Vagina (tissue), 2 donors: ENCODE measurements at places on chromosomes 16 and 17. TPM values are rescaled to one million over a fixed set of nuclear protein-coding genes. Genes with fewer than 3 reads are reported as not detected.

- H3K36me3 ChIP-seq, result no peaks in the 10 kb centered on the region
- DNase-seq, result no peak
These were observed 21.4 kb downstream of the ZC3H18 start for GRCh38 chr16:88591577-88592021.

GRCh38 chr16:67719778-67720144, 645 bp upstream of the GFOD2 start:
- H3K4me3 ChIP-seq, result peak overlapping the region; percentile 95
- H3K36me3 ChIP-seq, result no peaks in the 10 kb centered on the region
- H3K27ac ChIP-seq, result peak overlapping the region; percentile 85
- peaks cover 27% of the 10 kb centered on the region for H3K4me1 ChIP-seq
- H3K27me3 ChIP-seq, result no peaks in the 10 kb centered on the region

GRCh38 chr17:6698004-6698403, 15.2 kb downstream of the SLC13A5 start:
- DNase-seq, result no peak
- H3K36me3 ChIP-seq, result no peaks in the 10 kb centered on the region
- no peak overlapping the region for H3K27ac ChIP-seq
- H3K27me3 ChIP-seq, result no peaks in the 10 kb centered on the region

- DNase-seq, result no peak
- H3K4me1 ChIP-seq, result peaks cover 66% of the 10 kb centered on the region
- H3K27ac ChIP-seq, result peak overlapping the region; percentile 89
- peaks cover 10% of the 10 kb centered on the region for H3K36me3 ChIP-seq
These were observed 1.1 kb downstream of the SLC12A4 start for GRCh38 chr16:67967183-67967957.

GRCh38 chr16:82603784-82604411, 22.9 kb upstream of the CDH13 start:
- H3K27me3 ChIP-seq, result no peaks in the 10 kb centered on the region
- no peaks in the 10 kb centered on the region for H3K36me3 ChIP-seq
- H3K4me1 ChIP-seq, result no peaks in the 10 kb centered on the region
- no peak for DNase-seq
- no peak overlapping the region for H3K4me3 ChIP-seq
- H3K27ac ChIP-seq, result no peak overlapping the region

GRCh38 chr17:71501711-71502110, 619.1 kb upstream of the SOX9 start:
- H3K27ac ChIP-seq, result no peak overlapping the region
- no peaks in the 10 kb centered on the region for H3K36me3 ChIP-seq
- DNase-seq, result no peak
- H3K4me1 ChIP-seq, result no peaks in the 10 kb centered on the region

DNA sequence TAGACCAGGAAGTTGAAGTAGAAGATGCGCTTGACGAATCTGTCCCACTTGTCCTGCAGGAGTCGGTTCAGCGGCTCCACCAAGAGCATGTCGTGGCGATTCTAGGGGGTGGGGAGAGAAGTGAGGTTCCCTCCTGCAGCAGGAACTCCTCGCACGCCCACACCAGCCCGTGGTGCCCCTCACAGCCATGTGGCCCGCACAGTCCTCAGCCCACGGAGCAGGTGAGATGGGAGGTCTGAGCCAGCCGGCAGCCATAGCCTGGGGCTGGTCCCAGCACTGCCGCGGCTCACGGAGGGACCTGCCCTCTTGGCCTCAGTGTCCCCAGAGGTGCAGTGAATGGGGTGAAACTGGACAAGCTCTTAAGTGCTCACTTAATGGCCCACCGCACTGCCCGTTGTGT, 23.4 kb downstream of the TRPV1 start:
- H3K4me3 ChIP-seq, result no peak overlapping the region
- no peaks in the 10 kb centered on the region for H3K27me3 ChIP-seq
- no peak for DNase-seq
- peaks cover 30% of the 10 kb centered on the region for H3K36me3 ChIP-seq
- no peak overlapping the region for H3K27ac ChIP-seq

GRCh38 chr17:57916925-57917858, 38.0 kb downstream of the CUEDC1 start:
- H3K27me3 ChIP-seq, result no peaks in the 10 kb centered on the region
- DNase-seq, result no peak
- H3K36me3 ChIP-seq, result no peaks in the 10 kb centered on the region
- H3K27ac ChIP-seq, result peak overlapping the region; percentile 26
- peaks cover 86% of the 10 kb centered on the region for H3K4me1 ChIP-seq
- no peak overlapping the region for H3K4me3 ChIP-seq

DNA sequence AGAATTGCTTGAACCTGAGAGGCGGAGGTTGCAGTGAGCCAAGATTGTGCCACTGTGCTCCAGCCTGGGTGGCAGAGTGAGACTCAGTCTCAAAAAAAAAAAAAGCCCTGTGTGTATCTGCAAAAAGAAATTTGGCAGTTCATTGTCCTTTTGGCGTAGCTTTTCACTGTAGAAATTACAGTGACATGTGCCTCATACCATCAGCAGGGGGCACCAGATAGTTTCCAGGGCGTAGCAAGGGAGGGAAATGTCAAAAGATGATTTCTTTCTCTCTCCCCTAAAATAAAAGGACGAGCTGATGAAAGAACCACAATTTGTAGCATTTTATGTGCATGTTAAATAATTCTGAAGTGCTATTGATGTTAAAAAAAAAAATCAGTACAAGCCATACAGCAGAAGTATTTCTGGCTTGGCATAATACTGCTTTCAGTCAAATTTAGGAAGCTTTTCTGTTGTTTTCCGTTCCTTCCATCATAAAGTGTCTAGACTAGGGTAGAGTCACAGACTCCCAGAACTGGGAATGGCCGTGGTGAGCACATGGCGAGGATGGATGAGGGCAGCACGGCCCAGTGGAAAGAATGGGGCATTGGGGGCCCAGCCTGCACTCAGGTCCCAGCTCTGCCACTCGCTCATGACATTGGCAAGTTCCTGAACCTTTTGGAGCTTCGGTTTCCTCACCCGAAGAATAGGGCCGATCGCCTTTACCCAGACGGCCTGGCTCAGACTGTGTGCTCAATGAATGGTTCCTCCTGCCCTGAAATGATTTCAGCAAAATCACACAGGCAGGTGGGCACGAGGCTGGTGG, 59.8 kb upstream of the RPH3AL start:
- no peaks in the 10 kb centered on the region for H3K27me3 ChIP-seq
- H3K4me3 ChIP-seq, result no peak overlapping the region
- H3K27ac ChIP-seq, result no peak overlapping the region

- no peak for DNase-seq
- no peaks in the 10 kb centered on the region for H3K36me3 ChIP-seq
- no peaks in the 10 kb centered on the region for H3K27me3 ChIP-seq
- no peak overlapping the region for H3K4me3 ChIP-seq
- no peak overlapping the region for H3K27ac ChIP-seq
- H3K4me1 ChIP-seq, result no peaks in the 10 kb centered on the region
These were observed 38.4 kb downstream of the SOX9 start for GRCh38 chr17:72158895-72159885.

DNA sequence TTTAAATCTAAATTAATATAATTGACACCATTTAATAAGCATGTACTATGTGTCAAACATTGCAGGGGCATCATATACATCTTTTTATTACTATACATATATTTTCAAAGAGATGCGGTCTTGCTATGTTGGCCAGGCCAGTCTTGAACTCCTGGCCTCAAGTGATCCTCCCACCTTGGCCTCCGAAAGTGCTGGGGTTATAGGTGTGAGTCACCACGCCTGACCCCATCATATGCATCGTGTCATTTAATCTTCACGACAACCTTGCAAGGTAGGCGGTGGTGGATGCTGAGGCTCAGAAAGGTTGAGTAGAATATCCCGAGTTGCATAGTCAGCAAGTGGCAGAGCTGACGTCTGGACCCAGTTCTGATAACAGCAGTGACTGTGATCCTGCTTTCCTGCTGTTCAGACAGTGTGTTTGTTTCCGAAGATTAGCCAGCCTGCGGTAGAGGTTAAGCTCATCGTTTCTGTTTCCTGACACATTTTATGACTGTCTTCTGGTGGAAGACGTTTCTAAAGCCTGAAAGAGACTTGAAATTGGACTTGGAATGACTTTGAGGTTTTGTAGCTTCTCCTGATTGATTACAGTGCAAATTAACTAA, 316.6 kb downstream of the SNX29 start:
- no peak overlapping the region for H3K4me3 ChIP-seq
- H3K36me3 ChIP-seq, result no peaks in the 10 kb centered on the region
- no peak overlapping the region for H3K27ac ChIP-seq
- no peaks in the 10 kb centered on the region for H3K4me1 ChIP-seq
- no peak for DNase-seq

DNA sequence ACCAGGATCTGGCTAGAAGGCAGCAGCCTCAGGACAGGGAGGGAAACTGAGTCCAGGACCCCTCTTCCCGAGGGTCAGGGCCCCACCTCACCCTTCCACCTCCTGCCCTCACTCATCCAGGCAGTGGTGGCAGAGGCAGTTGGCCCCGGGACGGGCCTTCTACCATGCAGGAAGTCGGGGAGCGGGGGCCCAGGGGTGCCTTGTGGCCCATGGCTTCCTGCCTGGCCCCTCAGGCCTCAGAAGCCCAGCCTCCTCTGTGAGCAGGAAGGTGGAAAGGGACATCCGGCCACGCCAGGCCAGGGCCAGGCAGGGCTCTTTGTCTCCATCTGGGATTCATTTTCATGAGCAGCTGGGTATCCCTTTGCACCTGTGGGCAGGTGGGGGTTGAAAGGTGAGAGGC, 58.5 kb downstream of the BAHCC1 start:
- no peaks in the 10 kb centered on the region for H3K27me3 ChIP-seq
- H3K36me3 ChIP-seq, result no peaks in the 10 kb centered on the region
- no peak overlapping the region for H3K27ac ChIP-seq
- no peaks in the 10 kb centered on the region for H3K4me1 ChIP-seq
- no peak overlapping the region for H3K4me3 ChIP-seq

DNA sequence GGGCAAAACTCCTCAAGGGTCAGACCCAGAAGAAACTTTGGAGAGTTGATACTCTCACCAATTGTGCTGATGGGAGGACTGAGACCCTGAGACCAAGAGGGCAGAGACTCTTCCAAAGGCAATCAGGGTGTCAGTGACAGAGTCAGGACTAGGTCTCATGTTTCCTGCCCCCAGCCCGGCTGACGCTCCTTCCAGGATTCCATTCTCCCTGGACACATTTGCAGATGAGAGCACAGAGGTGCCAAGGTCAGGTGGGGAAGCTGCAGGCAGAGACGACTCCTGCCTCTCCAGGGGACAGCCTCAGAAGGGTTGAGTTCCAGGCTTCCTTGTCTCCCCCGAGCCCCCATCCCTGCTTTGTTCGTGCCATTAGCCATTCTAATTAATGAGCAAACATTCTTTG, 174.1 kb downstream of the WSCD1 start:
- no peak overlapping the region for H3K27ac ChIP-seq
- no peaks in the 10 kb centered on the region for H3K4me1 ChIP-seq
- H3K4me3 ChIP-seq, result no peak overlapping the region
- DNase-seq, result peak; percentile 40

GRCh38 chr17:1286379-1287106, 7.1 kb downstream of the TRARG1 start:
- H3K4me3 ChIP-seq, result no peak overlapping the region
- no peaks in the 10 kb centered on the region for H3K36me3 ChIP-seq
- no peaks in the 10 kb centered on the region for H3K27me3 ChIP-seq

- no peaks in the 10 kb centered on the region for H3K27me3 ChIP-seq
- peaks cover 6% of the 10 kb centered on the region for H3K36me3 ChIP-seq
- peak overlapping the region; percentile 74 for H3K27ac ChIP-seq
- no peak for DNase-seq
- peak overlapping the region; percentile 74 for H3K4me3 ChIP-seq
These were observed 1.2 kb downstream of the COA3 start for GRCh38 chr17:42797067-42798007.

DNA sequence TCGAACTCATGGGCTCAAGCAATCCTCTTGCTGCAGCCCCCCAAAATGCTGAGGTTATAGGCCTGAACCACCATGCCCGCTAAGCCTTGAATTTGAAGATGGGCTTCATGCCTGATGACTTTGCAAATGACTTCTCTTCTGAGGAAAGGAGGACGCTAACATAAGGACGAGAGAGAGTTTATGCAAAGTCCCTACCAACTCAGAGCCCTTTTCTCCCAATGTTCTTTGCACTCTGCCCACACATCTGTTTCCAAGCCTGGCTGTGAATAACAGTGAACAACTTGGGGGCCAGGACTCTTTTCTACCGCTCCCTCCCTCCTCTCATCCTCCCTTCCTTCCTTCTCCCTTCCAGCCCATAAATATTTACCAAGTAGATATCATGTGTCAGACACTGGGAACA, 8.5 kb upstream of the NPIPB2 start:
- H3K27me3 ChIP-seq, result no peaks in the 10 kb centered on the region
- no peaks in the 10 kb centered on the region for H3K36me3 ChIP-seq
- H3K27ac ChIP-seq, result peak overlapping the region; percentile 6
- DNase-seq, result no peak
- no peak overlapping the region for H3K4me3 ChIP-seq

DNA sequence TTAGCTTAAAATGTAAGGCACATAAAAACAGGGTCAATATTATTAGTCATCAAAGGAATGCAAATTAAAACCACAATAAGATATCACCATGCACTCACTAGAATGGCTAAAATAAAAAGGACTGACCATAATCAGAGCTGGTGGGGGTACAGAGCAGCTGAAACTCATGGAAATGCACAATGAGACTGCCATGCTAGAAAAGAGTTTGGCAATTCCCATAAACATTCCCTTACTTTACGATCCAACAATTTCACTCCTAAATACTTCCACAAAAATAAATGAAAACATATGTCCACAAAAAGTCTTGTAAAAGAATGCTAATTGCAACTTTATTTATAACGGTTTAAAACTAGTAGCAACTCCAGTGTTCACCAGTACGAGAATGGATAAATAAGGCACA, 36.1 kb upstream of the ERCC4 start:
- no peak for DNase-seq
- H3K27ac ChIP-seq, result no peak overlapping the region
- no peak overlapping the region for H3K4me3 ChIP-seq
- no peaks in the 10 kb centered on the region for H3K27me3 ChIP-seq

Gene OTOP3
- 0.74 TPM for total RNA-seq

Gene TPSG1
- not detected for total RNA-seq

Gene TPSD1
- 7.1 TPM for total RNA-seq

Gene TK1
- 3.7 TPM for total RNA-seq

Gene PRR35
- total RNA-seq, result not detected

Gene SLFN14
- not detected for total RNA-seq

Gene HSF4
- total RNA-seq, result 54.3 TPM
